ENCODE measurements at places on chromosomes 6 and 20.

DNA sequence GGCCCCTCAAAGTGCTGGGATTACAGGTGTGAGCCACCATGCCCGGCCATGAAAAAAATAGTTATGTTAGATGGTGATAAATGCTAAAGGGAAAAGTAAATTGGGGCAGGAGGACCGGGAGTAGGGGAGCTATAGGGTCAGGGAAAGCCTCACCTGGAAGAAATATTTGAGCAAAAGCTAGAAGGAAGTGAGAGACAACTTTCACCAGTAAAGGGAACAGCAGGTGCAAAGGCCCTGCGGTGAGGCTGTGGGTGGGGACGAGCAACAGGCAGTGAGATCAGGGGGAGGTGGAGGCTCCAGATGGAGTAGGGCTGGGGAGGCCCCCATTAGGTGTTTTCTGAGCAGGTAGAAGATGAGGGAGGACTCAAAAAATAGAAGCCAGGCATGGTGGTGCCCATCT, 16.0 kb downstream of the BCAS4 start:
- no peak for DNase-seq

DNA sequence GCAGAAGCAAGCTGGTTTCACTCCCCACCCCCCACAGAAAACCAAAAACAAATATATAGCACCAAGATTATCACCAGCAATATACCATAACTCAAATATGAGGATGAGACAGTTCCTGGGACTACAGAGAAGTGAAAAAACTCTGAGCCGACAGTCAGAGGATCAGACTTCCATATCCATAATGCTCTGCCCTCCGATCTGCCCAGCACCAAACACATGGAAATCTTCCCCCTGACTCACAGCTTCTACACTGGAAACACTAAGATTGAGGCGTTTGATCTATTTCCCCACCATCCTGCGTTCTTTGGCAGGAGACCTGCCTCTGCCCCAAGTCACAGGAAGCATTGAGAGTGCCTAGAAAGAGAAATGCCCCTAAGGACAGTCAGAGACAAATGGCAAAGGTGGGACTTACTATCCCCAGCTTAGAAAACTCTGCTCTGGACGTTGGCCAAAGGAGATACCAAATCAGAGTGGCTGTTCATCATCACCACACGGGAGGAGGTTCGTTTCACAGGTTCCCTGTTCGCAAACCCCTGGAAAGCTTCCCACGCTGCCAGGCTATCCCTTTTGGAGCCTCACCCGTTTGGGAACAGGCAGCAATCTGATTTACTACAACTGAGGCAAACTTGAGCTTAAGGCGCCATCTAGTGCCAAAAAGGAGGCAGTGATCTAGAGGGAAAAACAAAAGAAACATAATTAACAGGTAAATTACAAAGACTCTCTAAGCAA, 48.7 kb upstream of the SRSF6 start:
- DNase-seq = peak; percentile 74

DNA sequence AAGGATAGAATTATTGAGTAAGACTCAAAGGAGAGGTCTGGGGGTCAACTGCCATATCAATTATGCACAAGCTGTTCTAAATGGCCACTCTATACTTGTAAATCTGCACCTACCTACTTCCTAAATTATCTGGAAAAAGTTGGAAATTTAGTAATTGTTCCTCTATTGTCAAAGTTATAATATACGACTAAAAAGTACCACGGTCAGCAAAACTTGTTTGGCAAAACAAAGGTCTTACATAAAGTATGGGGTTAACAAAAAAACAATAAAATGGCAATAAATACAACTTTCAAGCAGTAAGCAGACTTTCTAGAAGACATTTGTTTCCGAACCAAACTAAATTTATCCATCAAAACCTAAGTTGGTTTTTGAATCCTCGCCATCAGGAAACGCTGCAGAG, 309.7 kb downstream of the FRK start:
- no peak for DNase-seq

DNA sequence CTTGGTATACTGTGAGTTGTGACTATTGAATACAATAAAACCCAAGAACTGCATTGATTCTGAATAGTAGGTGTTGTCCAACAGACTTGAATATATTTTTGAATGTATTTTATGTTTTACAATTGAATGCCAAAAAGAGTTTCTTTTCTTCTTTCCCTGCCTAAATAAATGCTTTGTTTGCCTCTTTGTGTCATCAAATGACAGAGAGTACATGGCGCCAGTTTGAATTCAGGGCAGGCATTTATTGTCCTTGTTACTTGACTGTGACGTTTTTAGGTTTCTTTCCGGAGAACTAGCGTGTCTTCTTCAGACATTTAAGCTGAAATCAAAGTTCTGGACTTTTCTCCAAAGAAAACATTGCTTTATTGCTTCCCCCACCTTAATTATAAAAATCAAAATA, 16.6 kb downstream of the KIF3B start:
- DNase-seq = no peak
